T-cell (primary cell): ENCODE measurements at places on chromosomes 5 and 9.
A peak's percentile ranks its signal among the peaks of the same experiment; 100 is the strongest.

DNA sequence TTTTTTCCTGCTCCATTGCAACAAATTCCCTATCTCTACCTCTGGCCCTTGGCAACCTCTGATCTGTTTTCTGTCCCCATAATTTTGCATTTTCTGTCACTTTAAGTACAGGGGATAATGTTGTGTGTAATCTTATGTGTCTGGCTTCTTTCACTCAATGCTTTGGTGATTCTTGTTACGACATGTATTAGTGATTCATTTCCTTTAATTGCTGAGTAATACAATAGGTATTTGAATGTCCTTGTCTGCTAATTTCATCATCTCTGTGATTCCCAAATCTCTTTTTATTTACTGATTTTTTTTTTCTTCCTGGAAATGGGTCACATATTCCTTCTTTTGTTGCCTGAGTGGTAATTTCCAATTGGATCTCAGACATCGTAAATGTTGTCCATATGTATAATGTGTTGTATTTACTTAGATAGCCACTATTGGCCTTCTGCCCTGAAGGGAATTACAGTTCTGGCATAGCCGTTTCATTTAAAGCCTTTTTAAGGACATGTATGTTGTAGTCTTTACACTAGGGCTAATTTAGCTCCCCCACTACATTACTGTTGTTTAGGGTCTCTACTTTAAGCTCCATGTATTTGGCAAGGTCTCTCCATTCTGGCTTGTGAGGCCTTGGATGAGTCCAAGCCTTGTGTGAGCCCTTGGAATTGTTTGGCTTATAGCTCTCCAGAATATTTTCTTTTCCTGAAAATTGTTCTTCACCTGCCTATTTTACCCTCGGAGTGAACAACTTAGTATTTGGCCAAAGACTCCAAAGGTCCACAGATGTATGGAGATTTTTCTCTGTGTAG, 683.8 kb downstream of the LRRC70 start:
- H3K27me3 ChIP-seq: no peaks in the 10 kb centered on the region
- DNase-seq: no peak
- H3K36me3 ChIP-seq: no peaks in the 10 kb centered on the region
- H3K4me1 ChIP-seq: no peaks in the 10 kb centered on the region

DNA sequence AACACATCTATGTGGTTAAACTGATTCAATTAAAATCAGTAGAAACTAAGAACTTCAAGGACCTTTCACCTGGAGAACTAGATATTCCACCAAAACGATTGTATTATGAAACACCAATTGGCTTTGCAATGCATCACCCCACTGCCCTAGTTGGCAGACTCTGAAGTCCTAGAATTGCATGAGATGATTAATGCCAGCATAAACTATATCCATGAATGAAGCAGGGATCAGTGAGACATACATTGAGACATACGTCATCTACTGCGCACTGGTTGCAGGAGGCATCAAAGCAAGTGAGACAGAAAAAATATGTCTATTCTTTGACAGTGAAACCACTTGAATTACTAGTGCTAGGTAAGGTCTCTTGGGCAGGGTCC, 9.7 kb upstream of the ZNF354A start:
- peaks cover 2% of the 10 kb centered on the region for H3K27me3 ChIP-seq
- no peak overlapping the region for H3K4me3 ChIP-seq
- no peaks in the 10 kb centered on the region for H3K36me3 ChIP-seq
- no peak for DNase-seq
- no peak overlapping the region for H3K27ac ChIP-seq

DNA sequence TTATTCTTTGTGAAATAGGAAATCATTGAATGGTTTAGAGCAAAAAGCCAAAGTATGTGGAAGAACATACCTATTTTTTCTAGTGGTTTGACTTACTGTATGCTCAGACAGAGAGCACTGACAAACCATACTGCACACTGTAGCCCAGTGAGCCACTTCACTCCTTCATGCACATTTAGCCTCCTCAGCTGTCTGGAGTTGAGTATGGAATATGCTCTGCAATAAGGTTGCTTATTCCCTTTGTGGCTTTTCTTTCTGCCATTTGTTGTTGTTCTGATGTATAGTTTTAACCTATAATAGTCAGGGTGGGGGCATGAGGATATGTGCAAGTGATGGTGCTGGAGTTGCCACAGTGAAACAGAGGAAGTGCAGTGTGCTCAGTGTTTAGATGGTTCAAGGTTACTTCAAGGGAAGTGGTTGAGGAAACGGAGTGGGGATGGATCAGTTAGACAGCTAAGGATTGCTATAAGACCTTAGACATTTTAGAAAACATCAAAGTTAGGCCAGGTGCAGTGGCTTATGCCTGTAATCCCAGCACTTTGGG, 100.7 kb downstream of the CDC42SE2 start:
- peaks cover 30% of the 10 kb centered on the region for H3K4me1 ChIP-seq
- peak; percentile 19 for DNase-seq
- peaks cover 35% of the 10 kb centered on the region for H3K36me3 ChIP-seq
- H3K27me3 ChIP-seq: no peaks in the 10 kb centered on the region

GRCh38 chr5:10876006-10876744, 115.1 kb upstream of the DAP start:
- no peak for DNase-seq
- no peaks in the 10 kb centered on the region for H3K4me1 ChIP-seq
- no peaks in the 10 kb centered on the region for H3K27me3 ChIP-seq

DNA sequence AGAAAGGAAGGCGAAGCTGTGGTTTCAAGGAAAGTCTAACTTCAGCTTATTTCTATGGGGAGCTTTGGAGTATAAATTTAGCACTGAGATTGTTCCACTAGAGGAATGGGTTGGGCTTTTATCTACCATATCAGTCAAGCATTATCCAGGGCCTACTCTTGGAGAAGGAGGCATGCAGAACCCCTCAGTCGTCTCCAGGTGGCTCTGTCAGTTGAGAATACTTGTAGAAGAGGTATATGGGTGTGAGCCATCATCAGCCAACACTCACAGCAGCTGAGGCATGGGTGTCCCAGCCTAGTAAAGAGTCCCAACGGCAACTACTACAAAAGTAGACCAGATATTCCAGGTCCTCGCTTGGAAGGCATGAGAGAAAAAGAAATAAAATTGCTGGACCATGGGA, 548.5 kb upstream of the GRAMD2B start:
- H3K4me1 ChIP-seq: no peaks in the 10 kb centered on the region
- H3K27ac ChIP-seq: no peak overlapping the region
- no peak for DNase-seq
- H3K36me3 ChIP-seq: no peaks in the 10 kb centered on the region

DNA sequence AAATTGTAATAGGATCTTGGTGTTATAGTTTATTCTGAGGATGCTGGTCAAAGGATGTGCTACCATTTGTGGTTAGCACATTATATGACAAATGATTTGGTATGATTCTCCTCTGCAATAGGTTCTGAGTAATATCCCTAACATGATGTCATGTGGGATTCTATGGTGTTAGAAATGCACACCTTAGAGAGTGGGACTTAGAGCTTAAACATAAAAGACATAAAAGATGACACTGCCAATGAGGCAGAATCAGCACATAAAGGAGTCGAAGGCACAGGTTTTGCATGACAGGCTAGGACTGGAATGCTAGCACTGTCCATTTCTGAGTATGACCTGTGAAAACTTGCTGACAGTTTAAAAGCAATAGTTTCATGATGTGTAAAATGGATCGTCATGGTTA, 100.4 kb downstream of the OSTF1 start:
- H3K4me3 ChIP-seq: no peak overlapping the region
- no peaks in the 10 kb centered on the region for H3K36me3 ChIP-seq
- H3K27ac ChIP-seq: no peak overlapping the region
- no peaks in the 10 kb centered on the region for H3K27me3 ChIP-seq
- DNase-seq: no peak
- no peaks in the 10 kb centered on the region for H3K4me1 ChIP-seq
